ENCODE measurements at places on chromosomes 7 and 10.

DNA sequence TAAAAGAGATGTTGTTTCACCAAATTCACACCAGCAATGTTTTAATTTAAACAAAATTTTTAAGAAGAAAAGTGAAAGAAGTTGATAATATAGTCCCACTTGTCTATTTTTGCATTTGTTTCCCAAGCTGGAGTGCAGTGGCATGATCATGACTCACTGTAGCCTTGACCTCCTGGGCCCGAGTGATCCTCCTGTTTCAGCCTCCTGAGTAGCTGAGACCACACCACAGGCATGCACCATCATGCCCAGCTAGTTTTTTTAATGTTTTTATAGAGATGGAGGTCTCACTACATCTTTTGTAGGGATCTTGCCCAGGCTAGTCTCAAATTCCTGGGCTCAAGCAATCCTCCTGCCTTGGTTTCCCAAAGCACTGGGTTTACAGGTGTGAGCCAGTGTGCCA is 14.1 kb upstream of the NDUFA5 start:
- peak; percentile 1 for DNase-seq

DNA sequence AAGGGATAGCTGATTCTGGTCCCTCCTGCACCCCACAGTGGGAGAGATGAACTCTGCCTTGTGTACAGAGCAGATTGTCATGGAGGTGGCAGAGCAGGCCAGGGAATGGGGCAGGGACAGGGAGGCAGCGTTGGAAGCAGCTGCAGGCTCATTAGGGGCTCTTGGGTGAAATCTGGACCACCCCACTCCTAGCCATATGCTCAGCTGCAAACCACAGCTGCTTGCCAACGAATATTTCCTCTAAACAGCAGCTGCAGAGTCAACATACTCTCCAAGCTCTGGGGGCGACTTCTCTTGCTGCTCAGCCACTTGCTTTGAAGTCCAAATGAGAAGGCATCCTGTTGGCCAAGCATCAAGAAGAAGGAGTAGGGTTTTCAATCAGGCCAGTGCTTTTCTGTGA is 302.3 kb upstream of the AUTS2 start:
- DNase-seq = no peak

GRCh38 chr10:13815756-13816155 is 229.0 kb downstream of the PRPF18 start:
- DNase-seq = peak; percentile 79

DNA sequence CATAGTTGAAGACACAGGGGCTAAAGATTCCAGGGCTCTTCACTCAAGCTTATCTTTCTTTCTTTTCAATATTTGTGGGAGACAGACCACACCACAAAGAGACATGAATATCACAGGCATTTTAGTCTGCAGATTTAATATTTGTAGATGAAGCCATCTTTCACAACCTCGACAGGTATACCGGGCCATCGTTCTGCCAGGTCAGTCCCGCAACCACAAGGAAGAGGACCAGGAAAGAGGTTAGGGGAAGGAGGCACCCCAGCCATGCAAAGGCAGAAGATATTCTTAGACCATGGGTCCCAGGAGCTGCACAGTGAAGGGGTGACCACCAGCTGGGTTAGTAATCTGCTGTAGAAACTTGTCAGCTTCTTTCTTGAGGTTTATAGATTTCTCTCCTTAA is 66.8 kb upstream of the UCN3 start:
- no peak for DNase-seq

GRCh38 chr10:62270020-62270419 is 1.4 kb upstream of the RTKN2 start:
- DNase-seq = peak; percentile 14

GRCh38 chr7:114843102-114843501 is 78.8 kb upstream of the MDFIC start:
- DNase-seq = no peak

- DNase-seq = no peak
These were observed 23.5 kb upstream of the WAPL start for GRCh38 chr10:86545101-86545500.

- DNase-seq = no peak
These were observed 37.6 kb downstream of the OAT start for GRCh38 chr10:124381011-124381611.

GRCh38 chr7:84177758-84178412 is 16.7 kb downstream of the SEMA3A start:
- DNase-seq = no peak

DNA sequence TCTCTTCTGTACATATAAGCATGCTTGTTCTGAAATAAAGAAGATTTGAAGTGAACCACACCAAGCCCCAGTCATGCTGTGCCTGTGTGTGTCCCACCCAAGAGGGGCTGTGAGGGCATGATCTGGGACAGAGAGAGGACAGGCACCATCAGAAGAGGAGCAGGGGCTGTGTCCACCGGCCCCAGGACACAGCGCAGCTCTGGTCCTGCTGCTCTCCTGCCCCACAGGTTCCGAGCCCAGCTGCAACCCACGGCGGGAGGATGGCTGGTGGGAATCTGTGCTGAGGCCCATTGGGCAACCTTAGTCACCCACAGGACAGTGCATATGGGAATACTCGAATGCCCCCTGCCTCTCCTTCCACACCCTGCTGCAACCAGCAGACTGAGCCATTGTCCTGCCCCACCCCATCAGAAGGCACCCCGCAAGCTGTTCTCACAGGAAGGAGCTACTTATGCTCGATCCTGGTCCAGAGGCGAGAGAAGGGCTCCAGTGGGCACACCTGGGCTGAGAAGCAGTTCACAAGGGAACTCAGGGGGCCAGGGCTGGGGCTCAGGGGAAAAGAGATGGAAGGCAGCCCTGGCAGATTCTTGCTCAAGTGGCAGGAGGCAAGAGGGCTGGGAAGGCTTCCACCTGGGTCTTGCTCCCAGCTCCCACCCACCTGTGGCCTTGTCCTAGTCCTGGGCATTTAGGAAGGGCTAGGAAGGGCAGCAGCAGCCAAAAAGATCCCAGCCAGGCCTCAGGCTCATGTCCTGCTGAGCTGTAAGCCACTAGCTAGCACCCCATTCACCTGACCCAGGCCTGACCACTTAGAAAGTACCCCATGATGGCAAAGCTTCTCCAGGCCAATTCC is 31.9 kb downstream of the LDB3 start:
- DNase-seq = no peak

- DNase-seq = no peak
These were observed 114.0 kb downstream of the WDFY4 start for GRCh38 chr10:48798481-48799254.

- no peak for DNase-seq
These were observed 39.4 kb downstream of the FBXW4 start for GRCh38 chr10:101655570-101655969.

DNA sequence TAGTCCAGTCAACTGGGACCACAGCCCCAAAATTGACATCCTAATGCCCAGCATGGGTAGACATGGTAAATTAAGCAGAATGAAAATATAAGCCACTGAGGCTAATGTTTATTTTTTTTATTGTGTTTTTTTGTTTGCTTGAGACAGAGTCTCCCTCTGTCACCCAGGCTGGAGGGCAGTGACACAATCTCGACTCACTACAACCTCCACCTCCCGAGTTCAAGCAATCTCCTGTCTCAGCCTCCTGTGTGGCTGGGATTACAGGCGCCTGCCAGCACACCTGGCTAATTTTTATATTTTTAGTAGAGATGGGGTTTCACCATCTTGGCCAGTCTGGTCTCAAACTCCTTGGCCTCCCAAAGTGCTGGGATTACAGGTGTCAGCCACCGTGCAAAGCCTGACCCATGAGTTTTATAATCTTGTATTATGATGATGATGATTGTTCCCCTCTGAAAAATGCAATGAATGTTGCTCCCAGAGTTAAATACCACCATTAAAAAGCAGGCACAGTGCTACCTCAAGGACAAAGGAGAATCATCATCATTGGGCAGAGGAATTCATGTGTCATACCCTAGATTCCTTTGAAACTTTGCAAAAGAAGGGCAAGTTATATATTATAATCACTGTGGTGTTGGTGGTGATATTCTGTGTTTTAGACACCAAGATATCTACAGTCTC is 228.0 kb downstream of the PARD3 start:
- DNase-seq = peak; percentile 42

DNA sequence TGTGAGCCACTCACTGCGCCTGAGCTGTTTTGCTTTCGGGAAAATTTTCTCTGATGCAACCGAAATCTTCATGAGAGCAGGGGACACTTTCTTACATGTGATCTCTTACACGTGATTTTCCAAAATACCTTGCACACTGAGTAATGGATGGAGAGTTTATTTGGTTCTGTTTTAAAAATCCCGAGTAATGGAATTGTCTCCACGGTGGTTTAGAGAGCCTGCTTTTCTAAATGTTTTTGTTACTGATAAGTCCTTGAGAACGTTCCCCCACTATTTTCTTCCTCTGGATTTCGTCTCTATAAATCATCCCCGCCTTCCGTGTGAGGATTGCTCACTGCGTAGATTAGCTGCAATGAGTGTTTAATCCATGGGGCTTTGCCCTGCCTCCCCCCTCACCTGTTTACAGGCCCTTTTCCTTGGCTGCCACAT is 25.7 kb downstream of the CAMK1D start:
- DNase-seq = no peak

DNA sequence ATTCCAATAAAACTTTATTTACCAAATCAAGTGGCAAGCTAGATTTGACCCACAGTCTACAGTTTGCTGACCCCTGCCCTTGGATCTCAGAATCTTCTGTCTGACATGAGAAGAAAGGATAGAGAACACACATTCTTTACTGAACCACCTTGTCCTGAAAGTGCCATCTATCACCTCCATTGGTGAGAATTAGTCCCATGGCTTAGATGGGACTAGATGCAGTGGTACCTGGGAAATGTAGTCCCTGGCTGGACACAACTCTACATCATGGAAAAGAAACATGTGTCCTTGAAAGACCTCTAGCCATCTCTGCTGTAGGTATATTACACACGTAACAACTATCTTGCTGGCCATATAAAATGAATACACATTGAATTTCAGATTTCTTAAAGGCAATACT is 336.2 kb downstream of the LHFPL3 start:
- no peak for DNase-seq

GRCh38 chr7:84674236-84674913 is 479.8 kb upstream of the SEMA3A start:
- DNase-seq = no peak

DNA sequence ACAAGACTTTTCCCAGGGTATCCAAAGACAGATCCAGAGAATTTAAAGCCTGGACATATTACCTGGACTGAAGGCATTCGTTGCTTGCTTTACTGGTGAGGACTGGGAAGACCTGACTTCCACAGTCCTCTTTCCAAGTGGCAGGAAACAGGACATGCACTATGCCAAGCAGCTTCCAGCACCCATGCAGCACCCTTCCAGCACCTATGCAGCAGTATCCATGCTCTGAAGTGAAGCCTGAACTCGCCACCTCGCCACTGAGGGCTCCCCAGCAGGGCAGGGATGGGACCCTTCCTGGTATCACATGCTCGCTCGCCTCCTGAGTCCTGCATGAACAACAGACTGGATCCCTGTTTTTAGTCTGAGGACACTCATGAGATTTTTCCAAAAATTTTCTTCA is 189.9 kb upstream of the KLF14 start:
- no peak for DNase-seq

- no peak for DNase-seq
These were observed 17.2 kb upstream of the CFAP46 start for GRCh38 chr10:132959559-132959961.

DNA sequence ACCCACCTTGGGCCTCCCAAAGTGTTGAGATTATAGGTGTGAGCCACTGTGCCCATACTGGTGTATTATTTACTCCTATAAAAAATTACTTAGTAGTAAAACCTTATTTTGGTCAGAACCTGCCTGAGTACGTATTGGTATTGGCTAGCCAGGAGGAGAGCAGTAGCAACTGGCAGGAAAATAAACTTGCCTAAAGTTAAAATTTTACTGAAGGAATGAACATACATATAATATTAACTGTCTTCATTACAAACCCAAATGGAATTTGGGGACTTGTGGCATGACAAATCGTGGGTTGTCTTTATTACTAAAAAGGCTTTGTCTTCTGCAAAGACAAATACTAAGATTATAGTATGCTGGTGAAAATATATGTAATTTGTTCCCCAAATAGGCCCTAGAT is 8.4 kb downstream of the RAB18 start:
- DNase-seq = peak; percentile 31

DNA sequence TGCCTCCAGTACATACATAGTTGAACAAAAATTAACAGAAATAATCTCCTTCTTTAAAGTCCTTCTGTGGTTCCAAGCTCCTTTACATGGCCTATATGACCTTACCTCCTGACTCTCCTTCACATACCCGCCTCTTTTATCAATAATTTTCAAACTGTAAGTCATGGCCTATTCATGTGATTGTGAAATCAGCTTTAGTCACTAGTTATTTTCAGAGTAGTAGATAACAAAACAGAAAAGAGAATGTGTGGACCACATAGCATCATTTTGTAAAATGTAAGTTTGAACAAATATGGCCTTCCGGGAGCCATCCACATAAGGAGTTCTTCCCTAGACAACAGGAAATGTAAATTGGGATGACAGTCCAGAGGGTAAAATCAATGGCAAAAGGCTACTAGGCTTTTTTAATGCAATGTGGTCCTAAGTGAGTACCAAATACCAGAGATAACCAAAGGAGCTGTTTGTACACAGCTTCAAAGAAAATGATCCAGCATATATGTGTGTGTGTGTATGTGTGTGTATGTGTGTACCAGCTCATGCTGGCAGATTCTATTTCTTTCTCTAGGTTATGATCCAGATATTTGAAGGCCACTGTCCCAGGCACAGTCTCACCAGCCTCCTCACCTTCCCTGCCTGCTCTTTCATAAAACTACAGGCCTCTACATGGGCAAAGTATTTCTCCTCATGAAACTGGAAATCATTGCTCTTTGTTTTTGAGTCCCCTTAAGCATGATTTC is 12.3 kb upstream of the FAM133B start:
- no peak for DNase-seq

DNA sequence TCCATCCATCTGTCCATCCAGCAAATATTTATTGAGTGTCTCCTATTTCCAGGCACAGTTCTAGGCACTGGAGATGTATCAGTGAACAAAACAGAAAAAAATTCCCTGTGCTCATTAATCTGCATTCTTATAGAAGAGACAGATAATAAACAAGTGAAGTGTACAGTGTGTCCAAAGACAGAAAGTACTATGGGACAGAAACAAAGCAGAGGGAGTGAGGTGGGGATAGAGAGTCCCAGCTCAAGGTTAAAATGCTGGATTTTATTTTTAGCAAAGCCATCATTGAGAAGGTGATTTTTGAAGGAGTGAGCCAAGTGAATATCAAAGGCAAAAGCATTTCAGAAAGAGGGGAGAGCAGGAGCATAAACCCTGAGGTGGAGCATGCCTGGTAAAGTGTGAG is 21.8 kb upstream of the EXOC6 start:
- DNase-seq = no peak

DNA sequence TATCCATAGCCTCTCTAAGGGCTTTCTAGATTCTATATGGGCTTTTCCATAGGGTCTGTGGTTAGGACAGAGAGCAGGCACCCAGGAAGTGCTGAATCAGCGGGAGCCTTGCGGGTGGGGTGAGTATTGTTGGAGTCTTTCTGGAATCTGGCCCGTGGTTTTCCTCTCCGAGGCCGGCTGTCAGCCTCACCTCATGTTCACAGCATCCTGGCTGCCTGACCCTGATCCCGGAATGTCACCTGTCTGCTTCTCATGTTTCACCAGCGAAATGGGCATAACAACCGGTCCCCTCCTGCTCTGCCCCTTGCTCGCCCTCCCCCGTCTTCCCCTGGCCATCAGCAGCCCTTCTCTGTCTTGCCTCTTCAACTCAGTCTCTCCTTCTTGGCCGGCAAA is 36.5 kb downstream of the DDIT4 start:
- peak; percentile 45 for DNase-seq

All from fibroblast of skin of right biceps (primary cell).